ENCODE measurements at places on chromosomes 12 and 14.

DNA sequence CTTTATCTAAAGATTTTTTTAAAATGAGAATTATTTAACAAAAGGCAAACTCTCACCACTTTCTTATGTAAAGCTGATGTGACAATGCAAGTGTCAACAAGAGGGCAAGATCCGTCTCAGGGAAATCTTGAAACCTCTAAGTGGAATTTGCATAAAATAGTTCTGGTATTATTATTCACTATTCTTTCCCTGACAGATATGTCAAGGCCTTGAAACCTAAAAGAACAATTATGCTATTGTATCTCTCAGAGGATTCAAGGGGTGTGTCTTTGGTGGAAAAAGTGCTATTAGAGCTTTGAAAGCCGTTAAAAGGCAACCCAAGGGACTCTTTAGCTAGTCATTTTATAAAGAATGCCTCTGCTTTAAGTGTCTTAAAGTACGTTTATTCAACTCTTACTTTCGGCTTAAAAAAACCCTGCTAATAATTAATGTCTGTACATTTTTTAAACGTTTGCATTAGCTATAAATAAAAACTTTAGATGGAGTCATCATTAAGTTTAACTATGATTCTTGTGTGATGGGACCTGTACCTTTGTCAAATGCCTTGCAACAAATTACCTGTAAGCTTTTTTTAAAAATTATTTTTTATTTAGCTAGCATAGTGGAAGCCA, 585.5 kb downstream of the VRK1 start:
- DNase-seq = no peak

- DNase-seq = peak; percentile 16
Measured at GRCh38 chr14:95562892-95563685, 28.2 kb downstream of the GLRX5 start.

- no peak for DNase-seq
Measured at GRCh38 chr12:5567016-5567725, 135.3 kb downstream of the NTF3 start.

- DNase-seq = peak; percentile 32
Measured at GRCh38 chr12:67161322-67161918, 107.7 kb upstream of the CAND1 start.

DNA sequence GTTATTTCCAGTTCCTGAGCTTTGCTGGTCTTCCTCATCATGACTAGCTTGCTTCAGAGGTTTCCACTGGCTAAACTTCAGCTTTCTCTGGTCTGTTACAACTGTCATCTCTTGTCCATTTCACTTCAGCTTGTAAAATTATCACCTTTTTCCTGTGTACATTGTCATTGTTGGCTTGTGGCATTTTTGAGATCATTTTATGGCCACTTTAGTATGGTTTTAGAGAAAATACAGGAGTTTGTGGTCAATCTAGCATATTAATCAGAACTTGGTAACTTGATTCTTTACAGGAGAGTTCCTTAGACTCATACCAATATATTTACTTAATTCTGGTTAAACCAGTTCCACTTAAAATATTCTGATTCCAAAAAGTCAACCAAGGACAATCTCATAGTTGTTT, 235.9 kb upstream of the KITLG start:
- peak; percentile 21 for DNase-seq

- DNase-seq = no peak
Measured at GRCh38 chr12:58980768-58981167, 60.5 kb upstream of the LRIG3 start.

DNA sequence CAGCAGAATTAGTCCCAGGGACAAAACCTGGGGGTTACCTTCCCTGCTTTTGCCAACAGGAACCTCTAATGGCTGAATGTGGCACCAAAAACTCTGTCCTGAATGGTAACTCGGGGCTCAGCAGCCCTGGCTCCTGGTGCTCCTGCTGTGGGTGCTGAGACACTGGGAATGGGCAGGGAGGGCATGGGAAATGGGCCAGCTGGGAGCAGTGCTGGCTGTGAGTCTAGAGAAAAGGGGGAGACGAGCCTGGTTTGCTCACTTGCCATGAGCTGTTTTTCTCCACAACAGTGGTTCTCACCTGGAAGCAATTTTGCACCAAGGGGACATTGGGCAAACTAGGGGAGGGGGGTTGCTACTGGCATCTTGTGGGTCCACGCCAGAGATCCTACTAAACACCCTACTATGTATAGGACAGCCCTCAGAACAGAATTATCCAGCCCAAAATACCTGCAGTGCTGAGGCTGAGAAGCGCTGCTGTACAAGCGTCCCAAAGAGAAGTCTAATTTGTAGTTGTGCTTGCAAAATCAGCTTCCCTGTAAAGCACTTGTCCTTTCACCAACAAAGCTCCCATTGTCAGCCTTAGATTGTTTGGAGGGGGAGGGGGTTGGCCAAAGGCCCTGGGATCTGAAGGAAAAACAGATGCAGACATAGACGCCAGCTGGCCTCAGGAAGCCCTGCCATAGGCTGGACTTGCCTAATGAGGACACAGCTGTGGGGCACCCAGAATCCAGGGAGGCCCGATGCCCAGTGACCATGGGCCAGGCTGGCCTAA, 3.6 kb downstream of the LRRC74A start:
- DNase-seq = no peak

DNA sequence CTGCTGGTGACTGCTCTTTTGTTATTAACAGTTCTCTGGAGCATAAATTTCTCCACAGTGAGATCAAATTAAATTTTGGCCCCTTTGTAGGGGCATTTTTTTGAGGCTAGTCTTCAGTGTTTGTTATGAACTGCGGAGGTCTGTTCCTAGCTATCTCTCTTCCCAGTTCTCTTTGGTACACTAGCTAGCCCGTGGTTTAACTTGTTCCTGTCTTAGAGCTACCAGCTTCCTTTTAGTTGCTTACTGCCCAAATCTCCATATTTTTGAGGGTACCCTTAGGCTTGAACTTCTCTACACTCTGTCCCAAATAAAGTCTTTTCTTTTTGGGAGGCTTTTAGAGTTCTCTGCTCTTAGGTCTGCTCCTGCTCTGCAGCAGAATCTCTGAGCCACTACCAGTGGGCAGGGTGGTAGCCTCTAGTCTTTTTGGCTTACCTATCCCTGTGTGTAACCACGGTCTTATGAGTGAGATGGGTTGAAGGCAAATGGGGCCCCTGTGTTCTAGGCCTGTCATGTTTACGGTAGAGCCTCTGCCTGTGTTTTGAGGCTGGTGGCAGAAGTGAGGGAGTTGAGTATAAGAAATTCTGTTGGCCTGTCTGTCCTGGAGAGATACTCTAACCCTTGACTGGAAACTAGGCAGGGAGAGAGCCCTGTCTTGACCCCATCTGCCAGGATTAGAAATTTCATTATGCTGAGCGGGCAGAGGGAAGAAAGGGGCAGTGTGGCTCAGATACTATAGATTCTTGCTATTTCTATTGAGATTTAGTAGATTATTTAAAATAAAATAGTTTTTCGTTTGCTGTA, 21.0 kb downstream of the CNOT2 start:
- DNase-seq = no peak

DNA sequence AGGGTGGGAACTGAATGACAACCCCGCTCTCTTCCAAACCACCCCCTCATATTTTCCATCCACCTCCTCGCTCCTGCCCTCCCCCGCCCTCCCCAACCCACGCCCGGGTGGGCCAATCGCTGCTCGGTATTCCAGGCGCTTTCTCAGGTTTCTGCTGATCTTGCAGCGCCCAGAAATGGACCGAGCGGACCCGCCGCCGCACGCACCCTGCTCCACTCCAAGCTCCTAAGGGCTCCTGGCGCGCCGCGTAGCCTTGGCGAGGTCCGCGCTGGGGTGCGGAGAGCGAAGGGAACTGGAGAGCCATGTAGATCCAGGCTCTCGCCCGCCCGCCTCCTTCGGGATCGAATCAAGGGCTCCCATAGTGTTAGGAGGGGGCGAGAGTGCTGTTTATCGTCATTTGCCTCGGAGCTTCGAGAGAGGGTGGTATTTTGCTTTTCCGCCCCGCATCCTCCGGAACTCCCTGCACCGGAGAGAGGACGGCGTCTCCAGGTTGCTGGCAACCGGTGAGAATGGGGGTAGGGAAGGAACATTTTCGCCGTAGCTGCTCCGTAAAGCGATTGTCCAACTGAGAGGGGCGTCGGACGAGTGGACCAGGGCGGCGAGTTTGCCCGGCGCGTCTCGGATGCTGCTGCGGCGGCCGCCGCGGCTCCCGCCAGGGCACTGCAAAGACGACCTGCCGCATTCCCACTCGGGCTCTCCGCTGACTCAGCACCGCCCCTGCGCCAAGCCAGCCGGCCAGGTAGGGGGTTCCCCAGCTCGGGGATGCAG, at the start of gene KCNA1:
Gene KCNA1 (plus strand): TSS at position 172 of the 768 bp plus-strand sequence. CDS start 1,474 bp downstream, outside the sequence.
- no peak for DNase-seq

DNA sequence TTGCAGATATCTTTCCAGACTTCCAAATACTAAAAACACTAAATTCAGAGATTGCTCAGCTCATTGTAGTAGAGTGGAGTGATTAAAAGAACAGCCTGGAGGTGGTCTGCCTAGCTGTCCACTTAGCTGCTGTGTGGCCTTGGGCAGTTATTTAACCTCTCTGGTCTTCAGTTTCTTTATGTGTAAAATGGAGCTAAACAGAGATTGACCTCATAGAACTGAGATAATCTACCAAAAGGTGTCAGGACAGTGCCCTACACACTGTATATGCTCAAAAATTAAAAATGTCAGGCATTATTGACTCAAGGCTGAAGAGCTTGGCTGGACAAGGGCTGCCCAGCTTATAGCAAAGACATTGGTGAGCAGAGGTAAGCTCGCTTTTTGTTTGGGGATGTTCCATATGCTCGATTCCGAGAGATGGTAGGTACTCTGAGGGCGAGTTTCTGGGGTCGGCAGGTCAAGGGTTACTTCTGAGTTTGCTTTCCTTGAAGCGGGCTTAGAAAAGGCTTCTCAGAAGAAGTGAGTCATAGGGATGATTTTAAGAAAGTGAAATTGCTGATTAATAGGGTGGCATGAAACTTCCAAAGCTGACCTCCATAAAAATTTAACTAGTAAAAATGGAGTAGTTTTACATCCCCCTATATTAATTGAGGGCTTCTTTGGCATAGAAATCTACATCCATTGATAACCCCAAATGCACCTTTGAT, 107.5 kb downstream of the GPATCH2L start:
- DNase-seq = no peak

- DNase-seq = no peak
Measured at GRCh38 chr12:87806310-87806709, 222.9 kb downstream of the C12orf50 start.

- DNase-seq = peak; percentile 48
Measured at GRCh38 chr14:52700701-52701172, 5.4 kb upstream of the ERO1A start.

- DNase-seq = no peak
Measured at GRCh38 chr12:17640615-17641014, 449.4 kb downstream of the RERGL start.

DNA sequence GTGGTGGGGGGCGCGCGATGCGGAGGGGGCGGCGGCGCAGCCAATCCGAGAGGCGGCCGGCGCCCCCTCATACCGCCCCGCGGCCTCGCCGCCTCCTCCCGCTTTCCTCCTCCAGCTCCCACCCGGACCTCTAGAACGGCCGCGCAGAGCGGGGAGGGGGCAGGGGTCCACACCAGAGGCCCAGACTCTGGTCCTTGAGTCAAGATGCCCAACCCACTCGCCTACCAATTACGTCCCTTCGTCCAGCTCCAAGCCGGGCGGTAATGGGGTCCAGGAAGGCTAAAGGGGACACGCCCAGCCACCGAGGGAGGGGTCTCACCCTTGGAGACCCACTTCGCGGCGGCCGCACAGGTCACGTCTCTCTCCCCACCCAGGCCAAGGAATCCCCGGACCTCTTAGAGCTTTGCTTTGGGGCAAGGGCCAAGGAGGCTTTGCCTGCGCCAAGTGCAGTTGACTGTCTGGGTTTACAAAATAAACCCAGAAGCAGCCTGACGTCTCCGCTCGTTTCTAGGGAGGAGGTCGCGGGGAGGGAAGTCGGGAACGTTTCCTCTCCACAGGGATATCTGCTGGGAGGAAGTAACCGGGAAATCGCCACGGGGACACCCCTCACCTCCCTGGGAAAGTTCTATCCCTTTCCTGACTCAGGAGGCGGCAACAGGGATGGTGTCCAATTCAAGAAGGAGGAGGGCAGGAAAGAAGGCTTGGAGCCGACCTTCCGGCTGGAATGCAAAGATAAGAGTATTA, 394 bp upstream of the AMIGO2 start:
- peak; percentile 61 for DNase-seq

- DNase-seq = peak; percentile 46
Measured at GRCh38 chr12:15522574-15523187, 200.4 kb downstream of the PTPRO start.

GRCh38 chr14:68548194-68549076, 244.4 kb downstream of the ZFP36L1 start:
- peak; percentile 97 for DNase-seq

DNA sequence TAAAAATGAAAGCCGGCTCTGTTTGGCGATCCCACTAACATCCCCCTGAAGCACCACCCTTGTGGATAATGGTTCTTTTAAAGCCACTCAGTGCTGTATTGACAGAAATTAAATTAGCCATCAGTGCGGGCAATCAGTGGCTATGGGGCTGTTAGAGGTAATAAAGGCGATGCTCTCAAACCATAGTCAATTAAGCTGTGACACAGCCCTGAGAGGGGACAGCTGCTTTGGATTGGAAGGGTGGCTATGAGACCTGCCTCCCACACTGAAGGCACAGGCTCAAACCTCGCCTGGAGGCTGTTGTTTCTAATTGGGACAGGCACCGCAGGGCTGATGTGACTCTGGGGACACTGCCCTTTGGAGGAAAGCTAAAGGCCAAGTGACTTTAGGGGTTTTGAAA, 562.2 kb downstream of the VRK1 start:
- no peak for DNase-seq

DNA sequence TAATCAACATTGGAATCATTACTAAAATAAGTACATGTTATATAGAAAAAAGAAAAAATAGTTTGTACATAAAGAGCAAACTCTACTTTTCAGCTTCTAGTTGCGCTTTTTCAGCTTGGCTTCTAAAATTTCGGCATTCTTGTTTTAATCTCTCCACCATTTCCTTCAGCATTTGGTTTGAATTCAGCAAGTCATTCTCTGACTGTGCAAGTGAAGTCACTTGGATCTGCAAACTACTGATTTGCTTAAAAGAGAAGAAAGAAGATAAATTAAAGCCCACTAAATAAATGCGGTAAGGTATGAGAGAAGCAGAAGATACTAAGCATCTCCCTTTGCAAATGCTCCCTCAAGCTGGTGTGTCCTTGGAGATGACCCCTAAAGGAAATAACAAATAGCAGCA, 126.3 kb downstream of the CEP83 start:
- no peak for DNase-seq

All from EL (cell line).